ENCODE measurements at places on chromosomes 6 and 20.

DNA sequence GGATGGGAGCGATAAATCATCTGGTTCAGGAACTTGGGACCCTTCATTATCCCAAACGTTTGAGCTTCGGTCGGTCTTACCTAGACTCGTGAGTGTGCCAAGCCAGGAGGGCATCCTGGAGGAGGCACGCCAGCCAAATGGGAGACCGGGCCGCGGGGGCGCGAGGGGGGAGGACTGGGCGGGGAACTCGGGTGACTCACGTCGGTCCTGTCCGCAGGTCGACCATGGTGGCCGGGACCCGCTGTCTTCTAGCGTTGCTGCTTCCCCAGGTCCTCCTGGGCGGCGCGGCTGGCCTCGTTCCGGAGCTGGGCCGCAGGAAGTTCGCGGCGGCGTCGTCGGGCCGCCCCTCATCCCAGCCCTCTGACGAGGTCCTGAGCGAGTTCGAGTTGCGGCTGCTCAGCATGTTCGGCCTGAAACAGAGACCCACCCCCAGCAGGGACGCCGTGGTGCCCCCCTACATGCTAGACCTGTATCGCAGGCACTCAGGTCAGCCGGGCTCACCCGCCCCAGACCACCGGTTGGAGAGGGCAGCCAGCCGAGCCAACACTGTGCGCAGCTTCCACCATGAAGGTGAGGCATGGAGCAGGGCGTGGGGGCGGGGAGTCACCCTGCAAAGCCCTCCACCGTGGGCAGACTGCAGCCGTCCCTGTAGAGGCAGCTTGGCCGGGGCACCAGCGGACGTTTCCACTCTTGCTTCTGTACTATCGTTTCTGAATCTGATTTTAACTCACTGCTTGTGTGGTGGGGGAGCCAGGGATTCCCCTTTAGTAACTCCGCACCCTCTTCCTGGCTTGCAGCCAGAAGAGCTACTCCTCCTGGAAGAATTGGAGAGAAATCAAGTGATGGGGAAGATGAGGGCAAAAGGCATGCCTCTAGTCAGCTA lies 2.7 kb downstream of the BMP2 start:
- DNase-seq: no peak

- DNase-seq: no peak
These were observed 61.2 kb downstream of the SRC start for GRCh38 chr20:37407019-37407566.

GRCh38 chr6:3260296-3260695 lies 1.5 kb downstream of the PSMG4 start:
- DNase-seq: no peak

DNA sequence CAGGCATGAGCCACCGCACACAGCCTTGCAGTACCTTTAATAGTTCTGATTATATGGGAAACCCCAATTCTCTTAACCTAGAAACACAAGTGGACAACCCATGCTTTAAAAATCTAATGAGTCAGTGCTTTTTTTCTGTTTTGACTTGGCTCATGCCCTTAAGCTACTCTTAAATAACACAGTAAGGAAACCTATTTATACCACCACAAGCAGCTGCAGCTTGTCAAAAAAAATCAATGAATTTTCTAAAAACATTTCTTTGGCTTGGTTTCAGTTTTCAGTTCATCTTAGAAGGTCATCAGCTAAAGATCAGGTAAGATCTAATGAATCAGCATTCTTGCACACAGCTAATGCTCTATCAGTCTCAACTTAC lies 124.1 kb upstream of the DST start:
- no peak for DNase-seq

GRCh38 chr6:108312605-108313004 lies 17.8 kb downstream of the AFG1L start:
- DNase-seq: no peak

DNA sequence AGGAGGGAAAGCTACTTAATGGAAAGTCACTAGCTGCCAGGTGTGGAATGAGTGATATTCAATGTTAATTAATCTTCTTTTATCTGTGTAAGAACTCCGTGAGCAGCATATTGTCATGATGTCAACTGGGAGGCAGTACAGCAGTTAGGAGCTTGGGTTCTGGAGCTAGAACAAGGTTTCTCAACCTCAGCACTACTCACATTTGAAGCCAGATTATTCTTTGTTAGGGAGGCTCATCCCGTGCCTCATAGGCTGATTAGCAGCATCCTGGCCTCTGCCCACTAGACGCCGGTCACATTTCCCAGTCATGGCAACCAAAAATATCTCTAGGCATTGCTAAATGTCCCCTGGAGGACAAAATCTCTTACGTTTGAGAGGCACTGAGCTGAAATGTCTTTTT lies 41.2 kb downstream of the BCAS1 start:
- no peak for DNase-seq

- no peak for DNase-seq
These were observed 11.4 kb downstream of the FRK start for GRCh38 chr6:116049321-116049720.

- DNase-seq: no peak
These were observed 200.9 kb downstream of the MYLK4 start for GRCh38 chr6:2549834-2550233.

- DNase-seq: peak; percentile 47
These were observed 50.2 kb downstream of the IYD start for GRCh38 chr6:150418827-150419594.

GRCh38 chr20:14953736-14954135 lies 616.3 kb upstream of the FLRT3 start:
- no peak for DNase-seq

GRCh38 chr6:54920628-54921027 lies 74.1 kb downstream of the FAM83B start:
- no peak for DNase-seq

DNA sequence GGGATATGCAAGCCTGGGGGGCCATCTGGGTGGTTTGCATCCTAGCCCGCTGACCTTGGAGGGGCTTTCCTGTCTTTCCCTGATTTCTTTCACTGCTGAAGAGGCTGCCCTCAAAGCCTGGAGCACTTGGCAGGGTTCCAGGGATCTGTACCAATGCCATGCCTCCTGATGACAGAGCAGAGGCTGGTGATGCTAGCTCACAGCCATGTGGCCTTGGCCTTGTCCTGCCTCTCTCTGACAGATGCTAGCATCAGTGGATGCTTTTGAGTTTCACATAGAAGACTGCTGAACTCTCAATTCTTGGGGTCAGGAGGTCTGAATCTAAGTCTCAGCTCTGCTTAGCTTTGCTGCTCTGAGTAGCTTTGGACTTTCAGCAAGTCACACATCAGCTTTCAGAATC lies 21.9 kb upstream of the RREB1 start:
- no peak for DNase-seq

DNA sequence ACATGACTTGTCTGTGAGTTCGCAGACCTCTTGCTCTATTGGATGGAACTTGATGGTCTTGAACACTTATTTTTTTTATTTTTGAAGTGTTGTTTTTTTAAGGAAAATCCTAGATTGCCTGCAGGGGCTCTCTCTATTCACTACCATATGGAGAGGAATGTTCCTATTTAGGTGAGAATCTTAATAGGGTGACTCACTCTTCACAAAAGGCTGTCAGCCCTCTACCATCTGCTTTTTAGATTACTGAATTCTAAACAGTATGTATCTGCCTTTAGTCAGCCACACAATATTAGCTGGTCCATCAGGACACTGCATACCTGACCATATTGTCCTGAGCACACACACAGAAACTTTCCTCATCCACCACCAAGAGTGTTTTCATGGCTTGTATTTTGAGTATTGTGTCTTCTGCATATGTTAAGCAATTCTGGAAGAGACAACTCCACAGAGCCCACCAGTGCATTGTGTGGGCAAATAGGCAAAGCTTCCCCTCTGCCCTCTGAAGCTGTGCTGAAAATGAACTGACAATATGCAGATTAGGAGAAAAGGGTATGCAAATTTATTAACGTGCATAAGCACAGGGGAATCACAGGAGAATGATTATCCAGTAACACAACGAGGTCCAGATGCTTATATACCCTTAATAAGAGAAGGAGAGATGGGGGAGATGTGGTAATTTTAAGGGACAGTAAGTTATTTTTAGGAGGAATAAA lies 6.6 kb upstream of the BTBD9 start:
- DNase-seq: no peak

- no peak for DNase-seq
These were observed at the start of gene DLGAP4 for GRCh38 chr20:36305602-36306551. Gene DLGAP4, plus strand, starts transcription at chr20:36306339. Its CDS starts 125,379 bp downstream, at chr20:36431718.

DNA sequence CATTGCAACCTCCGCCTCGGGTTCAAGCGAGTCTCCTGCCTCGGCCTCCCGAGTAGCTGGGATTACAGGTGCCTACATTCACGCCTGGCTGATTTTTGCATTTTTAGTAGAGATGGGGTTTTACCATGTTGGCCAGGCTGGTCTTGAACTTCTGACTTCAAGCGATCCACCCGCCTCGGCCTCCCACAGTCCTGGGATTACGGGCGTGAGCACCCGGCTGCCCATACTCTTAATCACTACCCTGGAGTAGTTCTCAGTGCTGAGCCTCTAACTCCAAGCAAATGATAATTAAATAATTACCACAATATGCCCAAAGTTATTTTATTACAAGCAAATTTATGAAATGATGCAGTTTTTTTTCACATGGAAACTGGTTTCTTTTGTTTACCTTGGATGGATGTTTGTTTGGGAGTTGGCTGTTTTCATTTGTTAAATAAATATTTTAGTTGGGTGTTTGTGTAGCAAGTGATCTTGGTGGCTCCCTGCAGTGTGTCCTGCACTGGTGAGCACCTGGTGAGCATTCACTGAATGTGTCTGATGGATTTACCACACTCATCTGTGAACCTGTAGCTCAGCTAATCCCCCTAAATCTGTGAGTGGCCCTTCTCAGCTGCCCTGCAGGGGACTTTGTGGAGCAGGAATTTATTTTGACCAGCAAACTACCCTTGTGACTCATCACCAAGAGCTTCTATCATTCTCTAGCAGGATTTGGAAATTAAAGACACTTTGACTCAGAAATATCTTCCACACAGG lies 36.9 kb downstream of the UTRN start:
- DNase-seq: no peak
